ENCODE measurements at places on chromosomes 7 and 10.

DNA sequence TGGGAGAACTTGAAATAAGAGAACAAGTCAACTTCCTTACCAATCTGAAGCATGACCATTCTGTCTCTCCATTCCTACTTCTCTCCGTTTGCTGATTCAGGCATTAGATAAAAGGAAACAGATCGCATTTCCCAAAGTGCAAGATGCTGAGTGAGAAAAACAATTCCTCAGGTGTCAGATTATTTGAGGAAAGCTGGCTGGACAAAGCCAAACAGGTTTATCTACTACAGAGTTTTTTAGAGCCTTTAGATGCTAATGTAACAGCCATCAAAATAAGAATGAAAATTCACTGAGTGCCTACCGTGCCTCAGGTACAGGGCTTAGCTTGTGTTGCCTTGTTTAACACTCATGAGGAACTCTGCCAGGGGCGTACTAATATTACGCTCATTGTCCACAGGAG is 135.9 kb upstream of the MBL2 start:
- DNase-seq, result no peak

- DNase-seq, result no peak
Measured at GRCh38 chr10:61964949-61965702, 63.6 kb downstream of the ARID5B start.

DNA sequence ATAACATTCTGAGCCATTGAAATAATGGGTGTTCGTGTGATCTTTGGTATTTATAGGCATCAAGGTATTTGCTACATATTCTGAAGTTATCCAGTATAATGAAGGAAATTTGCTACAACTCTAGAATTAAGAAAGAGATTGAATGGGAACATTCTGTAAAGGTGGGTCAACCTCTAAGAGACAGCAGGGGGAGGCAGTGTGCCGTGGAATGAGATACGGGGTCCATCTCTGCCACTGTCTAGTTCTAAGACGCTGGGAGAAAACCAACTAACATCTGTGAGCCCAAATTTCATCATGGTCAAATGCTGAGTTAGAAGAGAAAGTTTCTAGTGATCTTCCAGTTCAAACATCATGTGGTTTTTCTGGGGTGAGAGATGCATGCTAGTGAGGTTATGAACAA is 368.9 kb downstream of the SORCS1 start:
- DNase-seq, result no peak

DNA sequence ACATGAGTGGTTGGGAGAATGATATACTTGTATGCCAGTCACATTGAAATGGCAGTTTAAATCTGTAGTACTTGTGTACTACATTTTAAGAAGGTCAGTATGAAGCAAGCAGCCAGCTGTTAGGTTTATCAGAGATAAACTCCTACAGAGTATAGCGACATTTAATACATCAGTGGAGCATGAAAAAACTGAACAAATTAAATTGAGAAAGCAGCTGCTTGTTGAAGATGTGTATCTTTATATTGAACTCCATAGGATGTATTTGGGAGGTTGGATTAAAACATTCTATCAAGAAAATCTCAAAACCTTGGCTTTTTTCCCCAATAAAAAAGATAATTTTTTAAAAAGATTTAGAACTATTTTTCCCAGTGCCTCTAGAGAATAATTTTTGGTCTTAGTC is 47.8 kb downstream of the PHF14 start:
- DNase-seq, result no peak

GRCh38 chr7:27869056-27869455 is 129.1 kb downstream of the TAX1BP1 start:
- no peak for DNase-seq

Data from DND-41 (cell line).